ENCODE measurements at places on chromosomes 1 and 21.
A peak's percentile ranks its signal among the peaks of the same experiment; 100 is the strongest.

GRCh38 chr1:169696273-169697100, 14.9 kb downstream of the SELL start:
- no peak for DNase-seq

GRCh38 chr1:1599030-1599934, 653 bp downstream of the FNDC10 start:
- peak; percentile 35 for DNase-seq

DNA sequence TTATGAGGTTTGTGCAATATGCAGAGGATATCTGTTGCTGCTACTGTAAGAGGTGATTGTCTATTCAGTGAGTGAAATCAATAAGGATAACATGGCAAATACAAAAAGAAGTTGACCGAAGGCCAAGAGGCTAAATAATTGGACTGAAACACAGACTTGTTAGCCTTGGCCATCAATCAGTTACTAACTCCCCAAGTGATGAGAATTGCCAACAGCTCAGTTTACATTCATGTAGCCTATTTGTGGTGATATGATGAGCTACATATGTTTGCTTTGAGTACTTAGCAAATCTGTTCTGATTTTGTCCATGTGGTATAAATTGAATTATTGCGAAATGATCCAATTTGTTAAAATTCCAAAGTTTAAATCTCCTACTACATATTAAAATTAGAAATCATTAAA, 68.6 kb upstream of the VAV3 start:
- DNase-seq, result no peak

DNA sequence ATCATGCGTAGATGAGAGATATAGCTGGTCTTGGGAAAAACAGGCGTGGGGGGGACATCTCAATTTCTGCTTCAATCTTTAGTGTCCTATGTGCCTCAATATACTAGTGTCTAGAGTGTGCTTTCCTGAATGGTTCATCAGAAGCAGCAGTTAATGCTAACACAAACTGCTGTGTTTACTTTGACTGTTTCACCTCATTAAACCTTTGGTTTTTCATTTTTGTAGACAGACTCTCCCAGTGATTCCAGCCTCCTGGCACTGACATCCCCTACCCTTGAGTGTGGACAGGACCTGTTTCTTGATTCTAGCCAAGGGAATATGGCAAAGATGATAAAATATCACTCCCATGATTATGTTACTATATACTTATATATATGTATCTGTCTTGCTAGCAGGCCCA, 37.6 kb downstream of the ZYG11A start:
- no peak for DNase-seq

- no peak for DNase-seq
Measured at GRCh38 chr1:29892247-29892646, 655.9 kb downstream of the PTPRU start.

DNA sequence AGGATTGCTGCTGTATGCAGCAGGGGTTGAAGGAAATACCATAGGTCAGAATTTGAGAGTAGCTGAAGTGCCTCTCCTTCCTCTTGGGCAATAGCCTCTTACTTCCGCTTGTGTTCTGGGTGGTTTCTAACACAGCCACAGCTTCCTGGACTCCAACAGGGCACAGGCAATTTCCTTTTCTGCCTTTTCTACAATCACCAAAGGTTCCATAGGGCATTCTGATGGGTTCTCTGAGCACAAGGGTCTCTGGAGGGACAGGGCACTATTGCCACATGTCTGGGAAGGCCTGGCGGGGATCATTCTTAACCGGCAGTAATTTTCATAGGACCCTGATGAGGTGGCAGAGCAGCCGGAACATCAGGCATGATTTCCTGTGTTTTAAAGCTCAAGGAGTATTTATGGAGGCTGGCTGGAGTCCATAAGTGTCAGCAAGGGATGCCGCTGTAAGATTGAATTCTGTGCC, 5.5 kb upstream of the AGTRAP start:
- DNase-seq, result peak; percentile 19

GRCh38 chr21:17343055-17343454, 169.8 kb upstream of the CXADR start:
- DNase-seq, result no peak

DNA sequence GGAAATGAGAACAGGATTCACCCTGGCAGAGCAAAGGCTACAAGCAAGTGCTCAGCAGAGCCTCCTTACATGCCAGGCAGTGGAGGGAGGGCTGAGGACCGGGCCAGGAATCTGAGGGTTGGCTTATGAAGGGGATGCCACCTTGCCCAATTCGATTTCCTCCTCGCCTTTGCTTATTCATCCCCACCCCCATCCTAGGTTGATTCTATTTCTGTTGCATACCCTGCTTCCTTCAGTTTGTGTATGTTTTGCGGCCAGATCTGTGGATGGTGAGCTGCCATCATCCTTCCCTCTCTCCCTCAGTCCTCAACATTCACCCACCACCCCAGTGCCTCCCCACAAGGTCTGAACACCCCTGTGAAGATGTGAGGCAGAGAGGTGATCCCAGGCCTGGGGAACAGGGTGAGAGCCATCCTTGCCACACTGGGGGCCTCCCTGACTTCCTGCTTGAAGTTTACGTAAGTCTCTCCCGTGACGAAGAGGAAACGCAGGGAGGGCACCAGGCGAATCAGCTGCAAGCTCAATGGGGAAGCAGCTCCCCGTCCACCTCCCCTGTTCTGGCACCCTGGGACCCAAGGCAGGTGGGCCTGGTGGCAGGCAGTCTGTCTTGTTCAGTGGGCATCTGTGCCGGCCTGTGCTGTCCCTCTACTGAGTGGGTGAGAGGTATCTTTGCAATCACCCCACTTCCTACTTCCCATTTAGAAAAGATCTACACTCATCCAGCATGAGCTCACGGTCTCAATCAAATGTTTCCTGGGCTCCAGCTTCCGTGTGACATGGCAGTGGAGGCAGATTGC, 50.6 kb upstream of the CNTN2 start:
- DNase-seq, result no peak

DNA sequence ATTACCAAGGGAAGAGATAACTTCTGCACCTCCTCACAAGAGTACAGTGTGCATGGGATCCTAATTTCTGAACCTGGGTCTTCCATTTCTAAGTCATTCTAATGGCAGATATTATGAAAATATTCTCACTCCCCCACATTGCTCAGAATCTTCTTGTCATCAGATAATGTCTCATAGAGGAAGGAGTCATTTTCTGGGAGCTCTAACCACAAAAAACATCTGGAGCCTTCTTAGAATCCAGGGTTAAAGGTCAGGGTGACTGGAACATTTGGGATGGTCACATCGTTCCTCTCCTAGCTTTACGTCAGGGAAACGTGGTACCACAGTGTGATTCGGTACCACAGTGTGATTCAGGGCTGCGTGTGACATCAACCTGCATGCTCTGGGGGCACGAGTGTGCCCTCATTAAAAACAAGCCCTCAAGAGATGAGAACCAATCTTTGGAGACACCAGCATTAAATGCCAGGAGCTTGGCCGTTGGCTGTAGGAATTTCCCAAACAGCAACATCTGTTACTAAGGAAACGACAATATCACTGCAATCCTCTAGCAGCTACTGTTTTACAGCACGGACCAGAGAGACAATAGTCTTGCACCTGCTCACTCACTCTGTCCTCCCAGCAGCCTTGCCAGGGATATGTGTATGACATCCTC, 179.1 kb downstream of the PSMG1 start:
- no peak for DNase-seq

DNA sequence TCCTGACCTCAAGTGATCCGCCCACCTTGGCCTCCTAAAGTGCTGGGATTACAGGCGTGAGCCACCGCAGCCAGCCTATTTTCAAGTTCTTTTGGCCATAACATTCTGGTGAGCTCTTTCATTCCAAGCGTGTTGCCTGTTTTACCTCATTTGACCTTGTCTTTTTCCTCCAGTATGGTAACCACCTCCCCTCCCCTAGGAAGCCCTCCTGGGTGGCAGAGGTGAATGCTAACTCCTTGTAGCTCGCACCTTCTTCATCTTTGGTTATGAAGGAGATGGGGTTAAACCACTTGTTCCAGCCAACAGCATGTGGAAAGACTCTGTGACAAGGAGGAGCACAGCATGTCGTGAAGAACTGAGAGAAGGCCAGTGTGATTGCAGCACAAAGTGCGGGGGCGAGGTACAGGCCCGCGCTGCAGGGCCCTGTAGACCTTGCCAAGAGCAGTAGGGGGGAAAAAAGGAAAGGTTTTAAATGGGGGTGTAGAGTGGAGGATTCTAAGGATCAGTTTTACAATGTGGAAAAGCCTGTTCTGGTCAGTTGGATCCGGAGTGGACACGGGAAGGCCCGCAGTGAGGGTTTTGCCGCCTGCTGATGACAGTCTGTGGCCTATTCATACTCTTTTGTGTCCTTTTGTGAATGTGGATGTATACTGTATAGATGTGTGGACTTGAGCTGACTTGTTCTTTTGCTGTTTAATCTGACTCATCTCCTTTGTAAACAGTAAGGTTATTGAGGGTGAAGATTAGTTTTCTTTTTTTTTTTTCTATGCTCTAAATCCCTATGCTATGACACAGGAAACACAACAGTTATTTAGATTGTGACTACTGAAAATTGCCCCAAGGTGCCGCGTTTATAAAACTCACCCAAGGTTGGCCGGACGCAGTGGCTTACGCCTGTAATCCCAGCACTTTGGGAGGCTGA, 7.5 kb upstream of the ZNF436 start:
- no peak for DNase-seq

- no peak for DNase-seq
Measured at GRCh38 chr1:164223378-164223777, 335.6 kb upstream of the PBX1 start.

- DNase-seq, result no peak
Measured at GRCh38 chr1:215992620-215993019, 425.5 kb downstream of the KCTD3 start.

DNA sequence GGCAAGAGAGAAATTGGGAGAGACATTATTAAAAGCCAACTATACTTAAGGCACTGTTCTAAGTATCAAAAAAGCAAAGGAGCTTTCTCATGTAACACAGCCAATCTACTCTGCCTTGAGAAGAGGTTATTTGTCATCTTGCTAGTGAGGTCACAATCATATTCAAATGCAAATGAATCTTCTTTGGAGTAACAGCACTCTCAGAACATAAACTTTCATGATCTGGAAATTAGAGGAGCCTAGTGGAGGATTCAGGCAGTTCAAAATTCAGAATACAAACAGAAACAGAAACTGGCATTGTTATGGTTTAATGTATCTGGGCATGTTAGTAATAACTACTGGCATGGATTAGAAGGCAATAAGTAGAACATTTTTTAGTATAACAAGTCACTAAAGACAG, 57.4 kb downstream of the ARID4B start:
- no peak for DNase-seq

GRCh38 chr1:59879574-59879973, 47.0 kb downstream of the CYP2J2 start:
- DNase-seq, result no peak

- DNase-seq, result no peak
Measured at GRCh38 chr1:30613188-30613587, 110.2 kb downstream of the MATN1 start.

DNA sequence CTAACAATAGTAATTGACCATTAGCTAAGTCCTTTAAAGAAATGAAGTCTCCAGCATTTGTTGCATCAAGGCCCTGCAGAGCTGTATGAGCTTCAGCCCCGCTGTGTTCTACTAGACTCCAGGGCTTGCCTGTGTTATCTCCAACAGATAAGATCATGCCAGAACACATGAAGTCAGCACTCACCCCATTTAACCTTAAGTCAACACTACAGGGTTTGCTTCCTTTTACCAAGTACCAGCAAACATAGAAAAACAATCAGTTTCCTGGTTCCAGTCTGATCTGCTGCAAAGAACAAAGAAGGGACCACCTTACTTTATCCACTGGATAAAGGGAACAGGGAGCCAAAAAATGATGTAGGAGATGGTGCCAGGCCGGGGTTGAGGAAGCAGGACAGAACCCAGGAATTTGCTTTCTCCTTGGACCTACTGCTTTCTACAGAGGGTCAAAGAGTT, 41.3 kb upstream of the ENAH start:
- DNase-seq, result no peak

GRCh38 chr1:119908661-119909060, 12.3 kb upstream of the ADAM30 start:
- DNase-seq, result no peak

DNA sequence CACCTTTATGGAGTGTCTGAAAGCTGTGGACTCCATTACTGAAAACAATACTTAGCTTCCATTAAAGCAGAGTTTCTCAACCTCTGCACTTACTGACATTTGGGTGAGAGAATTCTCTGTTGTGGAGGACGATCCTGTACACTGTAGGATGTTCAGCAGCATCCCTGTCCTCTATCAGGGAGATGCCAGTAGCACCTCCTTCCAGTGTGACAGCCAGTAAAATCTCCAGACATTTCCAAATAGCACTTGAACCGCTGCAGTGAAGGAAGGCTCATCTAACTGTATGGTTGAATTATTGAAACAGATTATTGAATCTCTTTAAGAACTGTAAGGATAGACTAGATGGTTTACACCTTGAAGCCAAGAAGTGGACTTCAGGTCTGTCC, 3.1 kb downstream of the PRDM2 start:
- no peak for DNase-seq

Measured in activated effector memory CD4-positive, alpha-beta T cell treated with Interleukin-2 at 50 U/mL for 16 hours (primary cell).